Epithelial cell of esophagus (primary cell): ENCODE measurements at places on chromosomes 16 and 17.

DNA sequence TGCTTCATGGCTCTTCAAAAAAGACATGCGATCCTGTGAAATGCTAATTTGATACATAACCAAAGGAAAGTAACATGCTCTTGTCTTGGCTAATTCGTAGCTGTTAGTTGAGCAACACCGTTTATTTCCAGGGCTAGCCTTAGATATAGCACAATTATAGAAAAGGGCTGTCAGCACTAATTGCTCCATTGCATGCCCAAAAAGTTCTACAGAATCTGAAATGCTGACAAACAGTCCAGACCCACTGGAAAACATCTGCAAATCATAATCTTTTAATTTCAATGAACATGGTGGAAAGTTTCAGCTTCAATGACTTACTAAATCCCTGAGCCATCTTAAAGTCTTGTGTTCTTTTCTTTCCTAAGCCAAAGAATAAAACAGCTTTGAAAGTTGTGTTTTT, 42.9 kb upstream of the NUDT7 start:
- no peak for DNase-seq

- DNase-seq = peak; percentile 43
Observed at GRCh38 chr17:75843577-75844529, at the start of gene UNC13D. TSS of gene UNC13D (minus strand) at chr17:75844404. CDS start at chr17:75844337, 67 bp downstream.

GRCh38 chr17:27977751-27978688, 64.5 kb upstream of the NLK start:
- DNase-seq = no peak

- peak; percentile 75 for DNase-seq
Observed at GRCh38 chr16:53549970-53550690, 47.1 kb upstream of the AKTIP start.

GRCh38 chr17:21129023-21129681, 2.4 kb downstream of the DHRS7B start:
- peak; percentile 54 for DNase-seq

GRCh38 chr16:83068686-83069085, 441.9 kb downstream of the CDH13 start:
- DNase-seq = no peak

- DNase-seq = no peak
Observed at GRCh38 chr16:84027625-84028024, 15.0 kb downstream of the SLC38A8 start.

DNA sequence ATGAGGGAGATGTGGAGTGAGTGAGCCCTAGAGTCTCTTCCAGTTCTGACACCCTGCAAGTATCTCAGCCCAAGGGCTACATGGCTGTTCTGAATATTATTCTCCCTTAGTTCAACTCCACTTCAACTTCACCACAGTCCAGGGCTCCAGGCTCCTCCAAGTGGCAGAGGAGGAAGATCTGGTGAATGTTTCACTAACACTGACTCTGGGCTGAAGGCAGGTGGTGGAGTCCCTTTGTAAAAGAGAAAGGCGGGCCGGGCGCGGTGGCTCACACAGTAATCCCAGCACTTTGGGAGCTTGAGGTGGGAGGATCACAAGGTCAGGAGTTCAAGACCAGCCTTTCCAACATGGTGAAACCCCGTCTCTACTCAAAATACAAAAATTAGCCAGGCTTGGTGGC, 13.6 kb downstream of the CCDC92B start:
- no peak for DNase-seq

- DNase-seq = no peak
Observed at GRCh38 chr16:17360693-17361122, 110.1 kb downstream of the XYLT1 start.
